Umbilical cord (tissue), 2 donors: ENCODE measurements at places on chromosomes 3 and 15. TPM values are rescaled to one million over a fixed set of nuclear protein-coding genes. Genes with fewer than 3 reads are reported as not detected.

DNA sequence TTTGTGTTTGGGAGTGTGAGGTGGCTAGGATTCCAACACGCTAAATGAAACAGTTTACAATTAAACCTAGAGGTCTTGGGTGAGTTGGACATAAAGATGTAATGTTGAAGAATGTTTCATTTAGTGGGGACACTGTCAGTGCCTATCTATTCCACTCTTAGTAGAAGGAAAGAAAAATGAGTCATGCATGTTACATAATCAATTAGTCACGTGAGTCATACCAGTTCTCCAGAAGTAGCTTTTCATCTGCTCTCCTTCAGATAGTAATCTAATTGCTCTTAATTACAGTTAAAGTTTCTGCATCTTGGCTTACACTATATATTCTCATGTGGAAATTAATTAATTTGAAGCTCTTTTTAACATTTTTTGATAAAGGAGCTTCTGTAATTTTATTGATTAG lies 115.7 kb upstream of the P2RY1 start:
- peak; percentile 29 for DNase-seq

Gene GPX1
- total RNA-seq: 94.6 TPM

- DNase-seq: no peak
Measured at GRCh38 chr3:152404976-152405375, 136.2 kb downstream of the MBNL1 start.

DNA sequence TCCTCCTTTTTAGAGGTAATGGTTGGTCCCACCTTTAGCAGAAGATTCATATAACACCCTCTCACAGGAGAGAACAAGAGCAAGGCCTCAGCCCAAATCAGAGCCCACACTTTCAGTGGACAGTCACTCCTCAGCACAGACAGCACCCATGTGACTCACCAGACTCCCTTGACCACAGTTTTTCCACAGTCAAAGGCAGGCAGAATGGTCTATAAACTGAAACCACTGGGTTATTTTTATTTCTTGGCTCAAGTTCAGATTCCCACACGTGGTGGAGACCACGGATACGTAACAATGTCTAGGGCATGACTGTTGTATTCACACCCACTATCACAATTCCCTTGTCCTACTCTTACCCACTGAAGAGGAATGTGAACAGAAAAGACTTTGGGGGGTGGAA lies 237.8 kb upstream of the UBE2E1 start:
- peak; percentile 17 for DNase-seq
